ENCODE measurements at places on chromosomes 13 and 19. TPM values are rescaled to one million over a fixed set of nuclear protein-coding genes. Genes with fewer than 3 reads are reported as not detected.

DNA sequence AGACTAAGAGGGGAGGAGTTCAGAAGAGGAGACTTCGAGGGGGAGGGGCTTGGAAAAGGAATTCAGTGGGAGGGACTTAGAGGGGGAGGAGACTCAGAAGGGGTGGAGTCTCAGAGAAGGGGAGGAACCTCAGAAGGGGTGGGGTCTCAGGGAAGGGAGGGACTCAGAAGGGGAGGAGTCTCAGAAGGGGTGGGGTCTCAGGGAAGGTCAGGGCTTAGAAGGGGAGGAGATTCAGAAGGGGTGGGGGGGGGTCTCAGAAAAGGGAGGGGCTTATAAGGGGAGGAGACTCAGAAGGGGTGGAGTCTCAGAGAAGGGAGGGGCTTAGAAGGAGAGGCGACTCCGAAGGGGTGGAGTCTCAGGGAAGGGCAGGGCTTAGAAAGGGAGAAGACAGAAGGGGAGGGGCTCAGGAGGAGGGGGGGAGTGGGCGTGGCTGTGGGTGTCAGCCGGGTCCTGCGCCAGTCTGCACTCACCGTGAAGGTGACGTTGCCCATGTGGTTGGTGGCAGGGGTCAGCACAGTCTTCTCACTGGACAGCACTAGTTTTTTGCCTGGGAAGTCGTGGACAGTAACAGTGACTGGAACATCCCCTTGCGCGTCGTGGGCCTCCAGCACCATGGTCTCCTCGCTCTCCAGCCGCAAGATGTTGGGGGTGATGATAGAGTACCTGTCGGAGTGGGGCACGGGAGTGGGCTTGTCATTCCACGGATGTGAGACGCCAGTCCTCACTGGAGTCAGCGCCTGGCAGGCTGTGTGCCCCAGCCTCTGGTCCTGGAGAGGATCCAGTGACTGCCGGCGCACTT is 1.5 kb downstream of the C3 start:
- DNase-seq, result no peak

Gene SSBP4
- 34.0 TPM for total RNA-seq

Gene ZNF626
- total RNA-seq, result 1.4 TPM

Gene GJB6
- not detected for total RNA-seq

DNA sequence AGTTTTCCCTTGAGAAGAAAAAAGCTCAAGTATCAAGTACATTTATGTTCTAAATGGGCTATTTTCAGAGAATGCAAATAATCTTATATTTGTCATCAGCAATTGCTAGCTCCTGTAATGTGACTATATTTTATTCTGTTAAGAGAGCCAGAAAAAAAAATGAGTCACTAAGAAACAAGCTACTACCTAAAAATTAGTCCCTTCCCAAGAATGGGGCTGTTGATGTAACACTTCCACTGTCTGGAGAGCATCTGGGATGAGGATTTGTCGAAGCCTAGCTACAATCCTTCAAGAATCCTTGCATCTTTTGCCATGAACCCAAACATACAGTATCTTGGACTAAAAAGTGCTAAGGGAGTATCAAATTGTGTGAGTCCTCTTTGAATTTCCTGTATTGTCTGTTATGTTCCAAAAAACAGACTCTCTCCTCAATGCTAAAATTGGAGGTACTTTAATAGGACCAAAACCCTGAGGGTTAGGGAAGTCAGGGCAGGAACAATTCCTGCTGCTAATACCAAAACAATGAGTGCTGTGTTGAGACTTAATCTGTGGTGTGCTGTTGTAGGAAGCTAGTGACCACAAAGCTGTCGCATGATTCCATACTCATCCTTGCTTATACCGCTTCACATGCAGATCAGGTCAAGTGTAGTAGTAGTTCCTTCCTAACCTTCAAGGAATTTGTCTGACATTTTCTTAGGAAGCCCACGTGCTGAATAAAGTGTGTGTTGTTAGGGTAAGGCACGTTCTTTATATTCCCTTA is 4.9 kb upstream of the ZC3H13 start:
- DNase-seq, result no peak
